Brain (organoid and tissue), 16 donors: ENCODE measurements at places on chromosomes 6 and 20.

DNA sequence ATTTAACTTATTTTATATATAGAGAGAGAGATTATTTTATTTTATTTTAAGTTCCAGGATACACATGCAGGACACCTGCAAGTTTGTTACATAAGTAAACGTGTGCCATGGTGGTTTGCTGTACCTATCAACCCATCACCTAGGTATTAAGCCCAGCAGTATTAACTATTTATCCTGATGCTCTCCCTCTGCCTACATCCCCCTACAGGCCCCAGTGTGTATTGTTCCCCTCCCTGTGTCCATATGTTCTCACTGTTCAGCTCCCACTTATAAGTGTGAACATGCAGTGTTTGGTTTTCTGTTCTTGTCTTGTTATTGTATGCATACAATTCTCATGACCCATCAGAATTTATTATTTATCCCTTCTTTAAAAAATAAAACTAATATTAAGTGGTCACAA is 34.6 kb downstream of the FKBP1C start:
- no peak for DNase-seq

DNA sequence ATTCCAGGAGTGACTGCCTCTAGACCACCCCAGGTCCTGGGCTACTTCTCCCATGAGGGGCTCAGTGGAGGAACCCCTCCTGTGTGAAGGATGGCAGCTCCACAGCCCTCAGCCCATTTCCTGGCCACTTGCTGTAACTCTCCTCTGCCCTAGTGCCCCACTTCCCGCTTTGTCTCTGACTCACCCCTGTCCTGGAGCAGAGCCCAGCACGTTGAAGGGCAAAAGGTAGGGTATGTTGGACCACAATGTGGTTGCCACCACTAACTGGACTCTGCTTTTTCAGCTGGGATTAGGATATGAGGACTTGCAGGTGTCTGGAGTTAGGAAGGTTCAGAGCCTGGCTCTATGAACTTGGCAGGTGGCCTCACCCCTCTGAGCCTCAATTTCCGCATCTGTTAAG is 2.4 kb downstream of the MYBL2 start:
- no peak for DNase-seq

GRCh38 chr6:147322299-147323162 is 118.3 kb downstream of the STXBP5 start:
- DNase-seq: no peak

GRCh38 chr20:47237715-47238114 is 118.8 kb downstream of the ZMYND8 start:
- DNase-seq: peak; percentile 34

DNA sequence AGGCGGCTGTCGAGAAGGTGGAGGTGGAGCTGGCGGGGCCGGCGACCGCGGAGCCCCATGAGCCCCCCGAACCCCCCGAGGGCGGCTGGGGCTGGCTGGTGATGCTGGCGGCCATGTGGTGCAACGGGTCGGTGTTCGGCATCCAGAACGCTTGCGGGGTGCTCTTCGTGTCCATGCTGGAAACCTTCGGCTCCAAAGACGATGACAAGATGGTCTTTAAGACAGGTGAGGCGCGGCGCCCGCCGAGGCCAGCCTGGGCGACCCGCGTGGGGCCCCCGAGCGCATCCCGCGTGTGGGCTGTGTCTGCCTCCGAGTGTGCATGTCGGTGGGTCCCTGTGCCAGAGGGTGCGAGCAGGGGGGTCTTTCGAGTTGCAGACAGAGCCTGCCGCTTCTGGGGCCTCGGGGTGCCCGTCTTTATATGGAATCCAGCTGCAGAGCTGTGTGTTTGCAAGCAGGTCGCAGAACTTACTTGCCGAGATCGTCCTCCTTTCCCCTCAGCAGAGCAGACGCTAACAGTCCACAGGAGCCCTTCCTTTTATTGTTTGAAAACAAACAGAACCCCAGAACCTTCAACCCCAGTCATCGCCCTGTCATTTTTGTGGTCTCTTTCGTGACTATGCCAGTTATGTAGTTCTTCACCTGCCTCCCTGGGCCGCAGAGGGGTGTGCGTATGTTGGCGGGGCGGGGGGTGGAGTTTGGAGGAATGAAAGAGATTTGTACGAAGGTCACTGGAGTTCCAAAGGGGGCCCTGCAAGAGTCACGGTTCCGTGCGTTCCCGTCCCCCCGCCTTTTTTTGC is 766 bp downstream of the SLC16A10 start:
- peak; percentile 49 for DNase-seq

DNA sequence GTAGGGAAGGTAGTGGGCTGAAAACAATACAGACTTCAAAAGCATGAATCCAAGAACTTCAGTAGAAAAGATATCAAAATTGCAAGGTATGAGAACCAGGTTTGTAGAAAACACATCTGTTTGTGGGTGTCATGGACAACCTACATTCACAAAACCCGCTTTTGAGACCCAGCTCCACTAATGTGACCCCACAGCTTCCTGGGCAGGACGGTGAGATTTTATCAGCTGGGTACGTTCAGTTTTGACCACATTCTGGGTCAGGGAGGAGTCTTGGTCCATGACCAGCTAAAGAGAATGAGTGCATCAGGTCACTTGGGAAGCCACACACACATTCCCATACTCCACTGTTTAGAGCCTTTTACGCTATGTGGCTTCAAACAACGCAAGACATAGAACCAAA is 77.1 kb downstream of the BCAS1 start:
- no peak for DNase-seq

DNA sequence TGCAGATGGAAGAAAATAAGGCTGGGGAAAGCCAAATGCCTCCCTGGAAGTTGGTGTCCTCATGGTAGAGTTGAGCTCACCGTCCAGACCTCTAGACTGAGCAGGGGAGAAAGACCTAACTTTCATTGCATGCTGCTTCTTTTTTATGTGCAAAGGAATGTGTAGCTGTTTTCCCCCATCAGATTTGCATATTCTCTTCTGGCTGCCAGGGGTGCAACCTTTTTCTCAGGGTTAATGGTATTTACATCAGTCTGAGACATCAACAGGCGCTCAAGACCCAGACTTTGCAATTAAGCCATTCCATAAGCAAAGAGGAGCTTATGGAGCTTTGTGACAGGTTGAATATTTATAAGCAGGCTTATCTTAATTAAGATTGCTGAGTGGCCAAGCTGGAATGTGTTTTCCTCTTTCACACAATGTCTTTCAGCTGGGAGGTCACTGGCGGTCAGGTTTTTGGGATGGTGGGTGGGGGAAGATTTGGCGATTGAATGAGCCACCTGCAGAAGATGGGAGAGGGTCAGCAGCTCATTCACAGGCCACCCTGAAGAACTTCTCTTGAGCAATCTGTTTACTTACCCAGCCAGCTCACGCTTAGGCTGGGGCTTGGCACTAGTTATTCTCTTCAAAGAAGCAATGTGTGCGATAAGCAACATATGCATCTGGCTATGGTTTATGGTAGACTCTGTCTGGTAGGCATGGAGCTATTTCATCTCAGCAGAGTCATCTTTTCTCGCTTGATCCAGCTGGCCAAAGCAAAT is 88.6 kb downstream of the SCP2D1 start:
- peak; percentile 34 for DNase-seq

GRCh38 chr20:6053776-6054688 is at the start of gene LRRN4:
LRRN4 (minus strand) TSS chr20:6054060; CDS start chr20:6052799, 1,261 bp downstream.
- DNase-seq: no peak

- no peak for DNase-seq
These were observed 15.1 kb upstream of the RPN2 start for GRCh38 chr20:37163832-37164554.

DNA sequence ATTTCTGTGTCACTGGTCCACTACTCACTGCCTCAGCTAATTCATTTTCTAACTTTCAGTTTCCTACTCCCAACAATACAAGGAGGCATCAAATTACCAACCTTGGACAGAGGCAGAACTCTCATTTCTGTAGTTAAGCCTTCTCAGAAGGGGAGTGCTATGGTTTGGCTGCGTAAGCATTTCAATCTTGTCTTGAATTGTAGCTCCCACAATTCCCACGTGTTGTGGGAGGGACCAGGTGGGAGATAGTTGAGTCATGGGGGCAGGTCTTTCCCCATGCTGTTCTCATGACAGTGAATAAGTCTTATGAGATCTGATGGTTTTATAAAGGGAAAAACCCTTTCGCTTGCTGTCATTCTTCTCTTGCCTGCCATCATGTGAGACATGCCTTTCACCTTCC is 22.9 kb downstream of the HLA-DRA start:
- no peak for DNase-seq

GRCh38 chr6:131766631-131767030 is 41.2 kb upstream of the ENPP1 start:
- DNase-seq: no peak

DNA sequence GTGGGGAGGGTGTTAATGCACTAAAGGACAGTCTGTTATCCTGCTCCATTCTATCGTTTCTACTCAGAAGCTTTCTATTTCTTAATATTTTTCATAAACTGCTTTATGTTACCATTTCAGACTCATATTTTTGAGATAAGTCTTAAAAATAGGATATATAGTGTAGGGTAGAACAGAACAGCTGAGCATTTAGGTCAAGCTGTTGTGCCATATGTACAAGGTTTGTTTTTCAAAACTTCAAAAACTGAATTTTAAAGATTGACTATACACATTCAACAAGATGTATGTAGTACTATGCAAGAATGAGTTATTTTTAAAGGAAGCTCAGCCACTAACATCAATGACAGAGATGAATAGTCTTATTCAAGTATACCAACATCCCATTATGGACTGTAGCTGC is 437.1 kb downstream of the PHF3 start:
- DNase-seq: no peak

GRCh38 chr6:39228992-39229767 is at the start of gene KCNK5:
KCNK5 (minus strand) TSS chr6:39229475; CDS start chr6:39229111, 364 bp downstream.
- DNase-seq: peak; percentile 38

DNA sequence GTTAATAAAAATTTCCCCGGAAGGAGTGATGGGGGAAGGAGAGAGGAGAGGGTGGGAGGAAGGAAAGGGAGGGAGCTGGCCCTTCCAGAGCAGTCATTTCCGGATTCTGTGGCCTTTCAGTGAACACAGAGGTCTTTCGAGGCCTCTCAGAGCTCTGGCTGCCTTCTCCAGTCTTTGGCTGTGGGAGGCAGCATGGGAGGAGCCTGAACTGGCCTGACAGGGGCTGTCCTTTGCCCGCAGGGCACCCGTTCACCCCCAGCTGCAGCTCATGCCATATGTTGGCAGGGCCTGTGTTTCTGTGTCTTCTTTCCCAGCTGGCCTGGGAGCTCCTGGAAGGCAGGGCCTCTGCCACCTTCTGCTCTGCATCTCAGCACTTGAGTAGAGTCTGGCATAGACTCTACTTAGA is 95.5 kb downstream of the PPP1R14C start:
- no peak for DNase-seq

- DNase-seq: no peak
These were observed 49.5 kb downstream of the TOX2 start for GRCh38 chr20:43963872-43964791.

- DNase-seq: no peak
These were observed 80.2 kb downstream of the MAP7 start for GRCh38 chr6:136470044-136470443.

DNA sequence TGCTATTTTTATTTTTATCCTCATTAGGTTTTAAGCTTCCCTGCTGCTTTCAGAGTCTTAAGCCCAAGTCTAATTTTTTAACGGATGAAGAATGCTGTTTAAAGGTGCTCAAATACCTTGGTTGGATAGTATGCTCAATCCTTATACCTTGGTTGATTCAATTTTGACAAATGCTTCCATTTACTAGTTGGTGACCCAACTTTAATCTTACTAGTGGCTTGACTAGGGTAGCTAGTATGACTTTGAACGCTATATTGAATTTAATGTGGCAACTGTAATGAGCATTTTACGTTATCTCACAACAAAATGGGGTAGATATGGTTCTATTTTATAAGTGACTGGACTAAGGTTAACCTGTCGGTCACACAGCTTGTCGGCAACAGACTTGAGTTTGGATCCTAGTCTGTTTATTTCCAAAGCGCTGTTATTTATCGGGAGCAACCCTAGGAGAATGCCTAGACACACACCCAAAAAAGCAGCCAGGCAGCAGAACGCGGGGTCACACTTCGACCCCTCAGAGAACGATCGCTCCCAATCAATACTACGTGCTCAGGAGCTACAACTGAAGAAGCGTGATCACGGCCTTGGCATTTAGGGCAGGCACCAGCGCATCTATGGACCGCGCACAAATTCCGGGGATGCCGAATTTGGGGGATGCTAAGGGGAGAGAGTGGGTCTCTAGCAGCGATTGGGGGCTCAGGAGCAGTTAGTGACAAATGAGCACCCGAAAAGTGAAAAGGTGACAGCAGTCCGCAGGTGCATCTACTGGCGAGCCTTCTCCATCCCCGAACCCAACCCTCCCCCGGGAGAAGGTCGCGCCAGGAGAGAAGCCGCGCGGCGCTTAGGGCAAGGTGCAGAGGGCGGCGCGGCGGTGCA is 586 bp upstream of the ALDH5A1 start:
- DNase-seq: peak; percentile 4

- DNase-seq: no peak
These were observed 17.4 kb downstream of the PIGT start for GRCh38 chr20:45433316-45433715.

DNA sequence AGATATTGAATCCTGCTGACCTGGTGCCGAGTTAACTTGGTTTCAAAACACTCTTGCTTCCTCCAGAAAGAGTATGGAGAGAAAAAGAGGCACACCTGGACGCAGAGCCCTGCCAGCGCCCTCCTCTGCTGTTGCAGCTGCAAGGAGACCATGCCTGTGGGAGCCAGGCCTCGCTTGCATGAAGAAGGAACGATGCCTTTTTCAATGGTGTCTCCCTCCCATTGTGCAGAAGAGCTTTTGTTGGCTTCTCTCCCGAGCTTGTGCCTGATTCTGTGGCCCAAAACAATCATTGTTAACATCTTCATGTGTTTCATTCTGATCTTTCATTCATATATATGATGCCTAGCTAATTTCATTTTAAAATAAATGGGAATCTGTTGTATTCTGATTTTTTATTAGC is 98.1 kb downstream of the FAM120B start:
- DNase-seq: no peak

- DNase-seq: no peak
These were observed 131.6 kb downstream of the OGFRL1 start for GRCh38 chr6:71420095-71420692.

- DNase-seq: no peak
These were observed 380.6 kb upstream of the CHD6 start for GRCh38 chr20:41998539-41999341.

- DNase-seq: no peak
These were observed 83.2 kb downstream of the GCLC start for GRCh38 chr6:53461696-53462095.

DNA sequence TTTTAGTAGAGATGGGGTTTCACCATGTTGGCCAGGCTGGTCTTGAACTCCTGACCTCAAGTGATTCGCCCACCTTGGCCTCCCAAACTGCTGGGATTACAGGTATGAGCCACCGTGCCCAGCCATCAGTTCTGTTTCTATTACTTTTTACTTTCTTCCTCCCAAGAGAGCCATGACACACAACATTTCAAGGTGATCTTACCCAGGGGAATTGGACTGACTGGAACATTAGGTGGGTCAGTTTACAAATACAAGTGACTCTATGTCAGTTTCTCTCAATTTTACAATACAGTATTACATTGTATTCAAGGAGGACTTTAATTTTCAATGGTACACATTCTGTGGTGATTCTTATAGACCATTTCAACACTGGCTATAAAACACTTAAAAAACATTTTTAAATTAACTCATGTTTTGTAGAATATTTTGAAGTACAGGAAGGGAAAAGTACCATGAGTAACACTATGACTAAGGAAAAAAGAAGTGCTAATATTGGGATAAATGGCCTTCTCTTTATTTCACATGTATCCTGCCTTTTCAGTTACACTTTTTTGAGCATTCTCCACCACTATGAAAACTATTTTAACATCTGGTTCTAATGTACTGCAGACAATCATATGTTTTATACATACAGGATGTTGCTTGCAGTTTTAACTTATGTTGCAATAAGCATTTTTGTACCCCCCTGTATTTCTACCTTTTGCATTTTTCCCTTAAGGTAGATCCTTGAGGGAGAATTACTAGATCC is 8.4 kb downstream of the TPBG start:
- no peak for DNase-seq

GRCh38 chr6:3251462-3252314 is 7.1 kb upstream of the PSMG4 start:
- peak; percentile 86 for DNase-seq
